ENCODE measurements at places on chromosomes 7 and 10.

- DNase-seq: no peak
Observed at GRCh38 chr7:52648872-52649271, 386.6 kb upstream of the POM121L12 start.

- DNase-seq: no peak
Observed at GRCh38 chr7:116354171-116354545, 143.8 kb downstream of the TES start.

DNA sequence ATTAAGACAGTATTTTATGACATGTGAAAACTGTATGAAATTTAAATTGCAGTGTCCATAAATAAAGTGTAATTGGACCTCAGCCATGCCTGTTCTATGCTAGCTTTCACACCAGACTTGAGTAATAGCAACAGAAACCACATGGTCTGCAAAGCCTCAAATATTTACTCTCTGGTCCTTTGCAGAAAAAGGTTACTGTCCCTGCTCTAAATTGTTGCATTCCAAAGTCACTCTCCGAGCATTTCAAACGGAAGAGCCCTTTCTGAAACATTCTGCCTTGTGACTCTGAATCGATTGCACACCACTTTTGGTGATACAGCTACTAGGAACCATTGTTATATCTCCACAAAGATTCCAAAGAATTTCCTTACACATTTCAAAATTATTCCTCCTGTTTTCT, 81.0 kb upstream of the STK17A start:
- no peak for DNase-seq

DNA sequence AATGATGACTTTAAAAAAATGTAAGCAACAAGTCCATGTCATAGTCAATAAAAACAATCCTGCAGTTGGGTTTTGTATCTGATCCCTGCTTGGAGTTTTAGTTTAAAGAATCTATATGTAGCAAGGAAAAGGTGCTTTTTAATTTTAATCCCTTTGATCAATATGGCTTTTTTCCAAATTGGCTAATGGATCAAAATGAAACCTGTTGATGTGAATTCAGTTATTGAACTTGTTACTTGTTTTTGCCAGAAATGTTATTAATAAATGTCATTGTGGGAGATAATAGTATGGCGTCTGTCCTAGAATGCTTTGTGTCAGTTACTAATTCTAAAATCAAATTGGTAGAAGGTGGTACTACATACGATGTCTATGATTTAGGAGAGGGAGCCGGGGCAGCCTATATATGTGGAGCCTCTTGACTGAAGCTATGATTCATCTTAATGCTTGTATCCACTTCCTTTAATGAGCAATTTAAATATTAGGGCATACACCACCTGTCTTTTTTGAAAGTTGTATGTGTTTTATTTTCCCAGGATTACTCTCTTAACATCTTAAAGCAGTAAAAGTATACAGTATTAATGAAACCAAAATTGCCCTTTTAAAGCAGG, 10.3 kb upstream of the PBLD start:
- DNase-seq: no peak

DNA sequence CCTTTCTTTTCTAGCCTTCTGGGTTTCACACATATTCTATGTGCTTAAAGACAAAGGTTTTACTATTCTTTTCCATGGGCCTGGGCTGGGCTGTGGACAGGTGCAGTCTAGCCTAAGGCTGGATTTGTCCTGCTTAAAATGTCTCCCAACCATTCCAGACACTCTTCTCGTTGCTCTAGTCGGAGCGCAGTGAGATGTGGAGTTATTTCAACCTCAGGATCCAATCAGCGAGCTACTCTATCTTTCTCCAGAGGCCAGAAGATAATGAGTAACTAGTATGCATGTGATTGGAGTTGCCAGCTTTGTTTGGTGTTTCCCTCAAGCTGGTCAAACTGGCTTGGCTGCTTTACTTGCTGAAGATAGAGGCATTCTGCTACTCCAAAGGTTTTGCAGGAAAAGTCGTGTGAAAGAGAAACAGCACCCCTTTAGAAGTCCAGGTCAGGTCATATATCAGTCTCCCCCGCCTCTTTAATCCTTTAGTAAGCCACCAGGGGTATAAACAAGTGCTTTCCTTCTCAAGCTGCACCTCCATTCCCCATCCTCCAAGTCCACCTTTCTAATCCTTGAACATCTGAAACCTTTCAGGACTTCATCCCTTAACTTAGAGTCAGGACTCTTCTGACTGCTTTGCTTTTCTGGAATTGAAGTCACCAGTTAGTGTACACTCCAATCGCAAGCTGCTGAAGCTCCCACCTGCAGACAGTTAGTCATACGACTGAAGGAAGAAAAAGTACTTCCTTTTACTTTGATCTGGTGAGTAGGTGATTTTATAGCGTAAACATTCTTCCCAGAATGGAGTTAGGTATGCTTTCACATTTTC, 78.8 kb downstream of the DNMBP start:
- DNase-seq: no peak

- DNase-seq: no peak
Observed at GRCh38 chr7:117603627-117604026, 123.8 kb downstream of the CFTR start.

- no peak for DNase-seq
Observed at GRCh38 chr7:151843181-151843580, 33.7 kb downstream of the PRKAG2 start.

GRCh38 chr7:95264363-95264891, 59.9 kb downstream of the PON1 start:
- DNase-seq: no peak

GRCh38 chr10:43200538-43201390, 62.5 kb downstream of the CSGALNACT2 start:
- no peak for DNase-seq

GRCh38 chr7:121000081-121000983, 11.8 kb downstream of the CPED1 start:
- no peak for DNase-seq

GRCh38 chr10:83372646-83373045, 766.7 kb upstream of the GHITM start:
- no peak for DNase-seq
